ENCODE measurements at places on chromosomes 6 and 20. TPM values are rescaled to one million over a fixed set of nuclear protein-coding genes. Genes with fewer than 3 reads are reported as not detected.

Gene PRR18
- total RNA-seq: 0.63 TPM

Gene PTCRA
- total RNA-seq: not detected

Gene LRRC73
- total RNA-seq: 1.0 TPM

Gene ISM1
- total RNA-seq: 0.93 TPM

Gene HLA-DQA1
- 1.2 TPM for total RNA-seq

Gene RSPO3
- 0.31 TPM for total RNA-seq

- H3K4me3 ChIP-seq: no peak overlapping the region
- H3K4me1 ChIP-seq: no peaks in the 10 kb centered on the region
- H3K27ac ChIP-seq: no peak overlapping the region
- DNase-seq: peak; percentile 80
- no peaks in the 10 kb centered on the region for H3K27me3 ChIP-seq
These were observed 404.1 kb downstream of the FOXA2 start for GRCh38 chr20:22180244-22180643.

GRCh38 chr6:6393069-6393529 lies 72.6 kb upstream of the F13A1 start:
- DNase-seq: no peak
- no peak overlapping the region for H3K4me3 ChIP-seq
- peaks cover 23% of the 10 kb centered on the region for H3K27me3 ChIP-seq

GRCh38 chr20:46635514-46636136 lies 15.6 kb downstream of the SLC13A3 start:
- DNase-seq: no peak
- H3K27ac ChIP-seq: no peak overlapping the region
- no peak overlapping the region for H3K4me3 ChIP-seq
- no peaks in the 10 kb centered on the region for H3K36me3 ChIP-seq
- peaks cover 13% of the 10 kb centered on the region for H3K4me1 ChIP-seq
- peaks cover 11% of the 10 kb centered on the region for H3K27me3 ChIP-seq

GRCh38 chr6:127489248-127489647 lies 29.9 kb downstream of the MTCL3 start:
- H3K36me3 ChIP-seq: no peaks in the 10 kb centered on the region
- H3K4me3 ChIP-seq: no peak overlapping the region
- no peak for DNase-seq
- no peak overlapping the region for H3K27ac ChIP-seq

- H3K36me3 ChIP-seq: no peaks in the 10 kb centered on the region
- no peaks in the 10 kb centered on the region for H3K27me3 ChIP-seq
- H3K4me3 ChIP-seq: no peak overlapping the region
- no peak overlapping the region for H3K27ac ChIP-seq
These were observed 50.3 kb downstream of the MYB start for GRCh38 chr6:135231469-135231844.

DNA sequence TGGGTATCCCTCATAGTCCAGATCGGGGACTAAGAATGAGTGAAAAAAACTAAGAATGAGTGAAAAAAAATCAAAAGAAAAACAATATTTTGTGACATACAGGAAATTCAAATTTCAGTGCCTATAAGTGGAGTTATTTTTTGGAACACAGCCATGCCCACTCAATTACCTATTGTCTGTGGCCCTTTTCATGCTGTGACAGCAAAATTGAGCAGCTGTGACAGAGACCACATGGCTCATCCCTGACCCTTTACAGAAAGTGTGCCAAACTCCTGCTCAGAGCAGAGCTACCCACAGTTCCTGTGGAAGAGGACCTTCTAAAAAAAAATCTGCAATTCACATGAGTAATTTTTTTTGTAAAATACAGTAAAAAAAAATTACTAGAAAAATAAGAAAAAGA lies 1.4 kb downstream of the NCR2 start:
- H3K4me3 ChIP-seq: no peak overlapping the region
- H3K27me3 ChIP-seq: peaks cover 5% of the 10 kb centered on the region
- no peaks in the 10 kb centered on the region for H3K4me1 ChIP-seq
- no peak for DNase-seq
- H3K36me3 ChIP-seq: no peaks in the 10 kb centered on the region

DNA sequence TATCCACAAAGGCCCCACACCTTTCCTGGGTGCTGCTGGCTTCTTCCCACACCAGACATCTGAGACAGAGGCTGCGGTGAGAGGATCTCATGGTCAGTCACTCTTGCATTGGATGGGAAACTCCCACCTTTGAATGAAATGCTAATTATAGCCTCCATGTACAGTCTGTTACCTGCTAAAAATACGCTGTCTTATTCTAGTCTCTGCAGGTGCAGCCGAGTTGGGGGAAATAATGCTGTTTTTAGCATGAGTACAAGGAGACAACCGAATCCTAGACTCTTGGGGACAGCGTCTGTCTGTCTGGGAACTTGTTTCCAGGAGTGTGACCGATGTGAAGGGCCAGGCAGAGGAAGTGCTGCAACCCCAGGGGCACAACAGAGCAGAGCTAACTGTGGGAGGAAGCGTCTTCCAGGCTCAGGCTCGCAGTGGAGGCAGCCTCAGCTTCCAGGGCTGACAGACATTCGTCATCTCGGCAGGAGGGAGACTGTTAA lies 286.2 kb downstream of the PREX1 start:
- DNase-seq: no peak
- no peak overlapping the region for H3K27ac ChIP-seq
- no peaks in the 10 kb centered on the region for H3K36me3 ChIP-seq
- H3K4me1 ChIP-seq: peaks cover 8% of the 10 kb centered on the region

DNA sequence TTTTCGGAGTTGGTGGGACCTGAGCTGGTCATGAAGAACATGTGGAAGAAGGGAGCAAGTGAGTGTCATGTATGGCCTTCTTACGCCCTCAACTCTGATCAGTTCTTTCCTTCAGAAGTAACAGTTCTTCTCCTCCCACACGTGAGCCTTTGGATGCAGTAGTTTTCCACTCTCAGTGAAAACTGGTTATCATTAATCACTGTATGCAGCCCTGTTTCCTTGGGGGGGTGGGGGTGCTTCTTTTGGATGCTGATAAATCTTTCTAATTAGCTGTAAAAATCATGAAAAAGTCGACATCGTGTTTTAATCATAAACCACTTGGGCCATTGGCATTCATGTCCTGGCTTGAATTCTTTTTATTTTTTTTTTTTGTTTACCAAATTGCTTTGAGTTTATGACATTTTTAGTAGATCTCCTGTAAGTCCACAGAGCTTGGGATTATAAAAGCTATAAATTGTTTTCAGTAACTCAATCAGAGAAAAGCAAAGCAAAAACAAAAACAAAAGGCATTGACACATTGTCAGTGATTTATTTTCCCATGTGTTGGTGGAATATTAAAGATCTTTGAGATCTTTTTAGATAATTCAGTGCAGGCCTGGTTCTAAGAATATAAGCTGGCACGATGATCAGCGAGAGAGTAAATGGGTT lies 84.8 kb downstream of the TRMT11 start:
- no peak for DNase-seq
- no peaks in the 10 kb centered on the region for H3K27me3 ChIP-seq
- no peak overlapping the region for H3K4me3 ChIP-seq
- no peak overlapping the region for H3K27ac ChIP-seq
- H3K36me3 ChIP-seq: no peaks in the 10 kb centered on the region
